ENCODE measurements at places on chromosomes 5 and 9.

- no peak for DNase-seq
Observed at GRCh38 chr9:21589344-21590056, 107.4 kb upstream of the IFNE start.

GRCh38 chr5:36606036-36606427 lies 374 bp upstream of the SLC1A3 start:
- no peak for DNase-seq

GRCh38 chr5:40477856-40478546 lies 201.7 kb upstream of the PTGER4 start:
- DNase-seq, result no peak

DNA sequence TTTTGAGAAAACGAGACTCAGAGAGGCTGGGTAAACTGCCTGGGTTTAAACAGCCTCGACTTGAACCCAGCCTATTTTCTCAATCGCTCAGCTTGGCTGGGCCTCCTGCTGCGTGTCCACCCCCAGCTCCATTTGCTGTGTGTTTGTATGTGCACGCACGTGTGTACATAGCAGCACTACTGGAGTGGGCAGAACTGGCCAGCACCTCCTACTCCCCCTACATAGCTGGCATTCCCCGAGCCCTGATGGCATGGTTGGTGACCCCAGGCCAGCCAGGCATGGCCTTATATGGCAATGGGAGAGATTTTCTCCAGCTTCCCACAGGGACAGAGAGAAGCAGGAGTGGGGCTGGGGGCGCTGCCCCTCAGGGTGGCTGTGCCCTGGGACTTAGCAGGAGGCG lies 4.1 kb downstream of the AIF1L start:
- DNase-seq, result no peak

- no peak for DNase-seq
Observed at GRCh38 chr5:20041326-20042274, 53.6 kb upstream of the CDH18 start.

- DNase-seq, result no peak
Observed at GRCh38 chr9:37959976-37960375, 56.0 kb upstream of the SLC25A51 start.

- DNase-seq, result no peak
Observed at GRCh38 chr5:71666321-71666720, 52.8 kb upstream of the CARTPT start.

- DNase-seq, result no peak
Observed at GRCh38 chr9:69965416-69966145, 78.1 kb upstream of the MAMDC2 start.

DNA sequence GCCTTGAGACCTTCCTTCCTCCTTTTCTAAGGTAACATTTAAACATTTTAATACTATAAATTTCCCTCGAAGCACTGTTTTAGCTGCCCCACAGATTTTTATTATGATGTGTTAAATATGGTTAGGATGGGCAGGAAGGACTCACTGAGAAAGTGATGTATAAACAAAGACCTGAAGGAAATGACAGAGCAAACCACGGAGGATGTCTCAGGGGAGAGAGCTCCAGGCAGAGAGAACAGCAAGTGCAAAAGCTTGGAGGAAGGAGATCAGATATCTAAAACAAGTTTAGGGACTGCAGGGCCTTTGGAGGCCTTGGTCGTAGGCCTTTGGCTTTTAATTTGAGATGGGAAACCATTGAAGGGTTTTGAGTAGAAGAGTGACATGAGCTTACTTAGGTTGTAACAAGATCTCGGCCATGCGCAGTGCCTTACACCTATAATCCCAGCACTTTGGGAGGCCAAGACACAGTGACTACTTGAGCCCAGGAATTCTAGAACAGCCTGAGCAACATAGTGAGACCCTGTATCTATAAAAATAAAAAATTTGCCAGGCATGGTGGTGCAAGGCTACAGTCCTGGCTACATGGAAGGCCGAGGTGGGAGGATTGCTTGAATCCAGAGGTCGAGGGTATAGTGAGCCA lies 35.5 kb upstream of the LRRTM2 start:
- DNase-seq, result no peak

GRCh38 chr5:158618256-158618655 lies 481.5 kb downstream of the EBF1 start:
- no peak for DNase-seq

DNA sequence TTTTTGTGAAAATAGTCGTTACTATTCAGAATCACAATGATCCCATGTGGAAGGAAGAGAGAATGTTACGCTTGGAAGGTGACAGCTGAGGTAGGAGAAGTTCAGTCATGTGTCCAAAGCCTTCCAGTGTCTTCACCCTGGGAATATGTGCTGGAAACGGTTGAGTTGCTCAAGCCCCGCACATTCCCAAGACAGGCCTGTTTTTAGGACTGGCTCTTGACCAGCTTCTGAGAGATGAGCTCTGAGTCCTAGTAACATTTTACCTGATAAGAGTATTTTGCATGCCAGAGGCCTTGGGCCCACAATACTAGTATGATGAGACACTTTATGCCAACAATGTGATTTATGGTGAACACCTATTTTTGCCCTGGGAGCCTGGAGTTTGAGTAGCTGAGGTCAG lies 101.7 kb downstream of the LMNB1 start:
- no peak for DNase-seq

- DNase-seq, result no peak
Observed at GRCh38 chr5:171661143-171661542, 124.5 kb upstream of the SMIM23 start.

DNA sequence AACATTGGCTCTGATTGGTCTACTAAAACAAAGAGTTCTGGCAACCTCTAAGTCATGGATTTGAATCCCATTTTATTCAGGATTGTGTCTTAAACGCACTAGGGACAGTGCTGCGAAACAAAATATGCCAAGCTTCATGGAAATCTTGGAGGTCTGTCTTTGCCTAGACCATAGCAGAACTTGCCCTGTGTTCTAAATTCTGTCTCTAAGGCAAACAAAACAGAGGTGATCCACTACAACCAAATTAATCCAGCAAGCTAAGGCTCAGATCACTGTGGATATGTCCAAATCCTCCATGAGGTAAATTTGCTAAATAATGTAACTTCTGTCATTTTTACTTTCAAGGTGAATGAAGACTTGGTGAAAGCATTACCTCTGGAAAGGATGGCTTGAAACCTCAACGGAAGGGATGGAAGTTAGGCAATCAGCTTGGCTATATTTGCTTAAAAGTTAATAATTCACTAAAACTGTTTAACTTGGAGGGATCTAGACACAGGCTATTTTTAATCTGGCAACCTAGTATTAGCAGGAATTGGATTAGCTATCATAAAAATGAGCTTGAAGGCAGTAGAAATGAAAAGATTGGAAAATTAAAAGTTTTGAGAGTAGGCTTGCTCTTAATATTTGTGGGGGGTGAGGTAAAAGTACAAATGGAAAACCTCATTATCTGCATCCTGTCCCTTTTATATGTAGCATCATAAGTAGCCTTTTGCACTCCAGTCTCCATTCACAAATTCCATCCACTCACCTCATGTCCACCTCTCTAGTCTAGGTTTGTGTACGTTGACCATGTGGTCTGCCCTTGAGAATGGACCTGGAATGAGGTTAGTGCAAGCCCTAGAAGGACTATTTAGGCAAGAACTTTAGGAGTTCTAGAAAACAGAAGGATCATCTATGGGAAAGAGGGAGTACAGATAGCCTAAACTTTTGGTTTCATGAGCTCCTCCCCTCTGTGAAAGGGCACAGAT lies 176.2 kb downstream of the SMC2 start:
- DNase-seq, result no peak

- DNase-seq, result no peak
Observed at GRCh38 chr9:94135222-94135621, 51.0 kb downstream of the PTPDC1 start.

GRCh38 chr9:72204062-72204461 lies 54.8 kb downstream of the GDA start:
- DNase-seq, result no peak

DNA sequence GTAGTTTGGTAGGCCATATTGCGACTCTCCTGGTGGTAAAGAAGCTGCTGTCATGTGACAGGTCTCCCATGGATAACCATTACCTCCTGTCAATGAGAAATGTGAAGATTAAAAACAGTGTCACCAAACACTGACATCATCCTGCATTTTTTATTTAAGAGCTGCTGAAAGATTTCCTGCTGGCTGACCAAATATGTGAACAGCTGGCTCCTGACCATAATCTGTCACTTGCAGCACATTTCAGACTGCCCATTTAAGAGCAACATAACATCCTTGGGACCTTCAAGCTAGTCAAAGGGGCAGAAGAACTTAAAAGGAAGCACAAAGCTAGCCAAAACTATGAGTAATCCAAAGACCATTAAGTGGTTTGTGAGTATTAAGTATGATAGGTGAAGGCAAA lies 288.0 kb downstream of the IZUMO3 start:
- no peak for DNase-seq

All from globus pallidus (tissue), 1 donor.